Epithelial cell of proximal tubule (primary cell): ENCODE measurements at places on chromosomes 3 and 15. TPM values are rescaled to one million over a fixed set of nuclear protein-coding genes. Genes with fewer than 3 reads are reported as not detected.

MESP2 gene
- 1.1 and 2.5 TPM in 2 replicates for total RNA-seq

DNA sequence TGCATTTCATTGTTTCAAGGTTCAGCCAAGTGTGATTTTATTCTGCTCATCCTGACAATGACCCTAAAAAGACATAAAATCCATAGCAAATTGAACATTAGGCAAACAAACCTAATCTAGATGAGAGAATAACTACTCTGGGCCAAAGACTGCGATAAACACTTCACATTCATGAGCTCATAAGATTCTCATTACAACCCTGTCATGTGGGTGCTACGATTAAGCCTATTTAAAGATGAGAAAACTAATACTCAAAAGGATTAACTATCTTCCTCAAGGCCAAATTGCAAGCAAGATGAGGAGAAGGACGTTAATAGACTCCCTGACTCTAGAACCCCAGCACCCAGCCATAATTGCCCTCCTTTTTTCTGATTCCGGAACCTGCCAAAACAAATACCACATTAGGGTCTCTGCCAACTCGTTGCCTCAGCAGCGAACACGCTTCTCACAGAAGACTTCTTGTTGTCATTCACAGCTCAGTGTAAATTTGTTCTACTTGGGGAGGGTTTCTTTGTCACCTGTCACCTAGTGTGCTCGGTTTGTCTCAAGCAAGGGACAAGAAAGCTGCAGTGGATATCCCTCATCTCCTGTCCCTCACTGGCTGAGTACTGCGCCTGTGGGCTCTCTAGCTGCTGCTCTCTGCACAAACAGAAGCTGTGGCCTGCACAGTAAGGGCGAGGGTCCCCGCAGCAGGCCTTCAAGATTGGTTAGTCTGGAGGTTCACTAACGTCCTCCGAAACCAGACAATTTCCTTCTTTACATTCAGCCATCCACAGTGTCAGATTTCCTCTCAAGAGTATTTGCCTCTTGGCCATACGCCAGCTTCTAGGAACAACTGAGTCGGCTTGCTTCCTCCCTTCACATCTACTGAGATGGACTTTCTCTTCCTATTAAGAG, 200.0 kb upstream of the UBE2E2 start:
- no peak for DNase-seq

DNA sequence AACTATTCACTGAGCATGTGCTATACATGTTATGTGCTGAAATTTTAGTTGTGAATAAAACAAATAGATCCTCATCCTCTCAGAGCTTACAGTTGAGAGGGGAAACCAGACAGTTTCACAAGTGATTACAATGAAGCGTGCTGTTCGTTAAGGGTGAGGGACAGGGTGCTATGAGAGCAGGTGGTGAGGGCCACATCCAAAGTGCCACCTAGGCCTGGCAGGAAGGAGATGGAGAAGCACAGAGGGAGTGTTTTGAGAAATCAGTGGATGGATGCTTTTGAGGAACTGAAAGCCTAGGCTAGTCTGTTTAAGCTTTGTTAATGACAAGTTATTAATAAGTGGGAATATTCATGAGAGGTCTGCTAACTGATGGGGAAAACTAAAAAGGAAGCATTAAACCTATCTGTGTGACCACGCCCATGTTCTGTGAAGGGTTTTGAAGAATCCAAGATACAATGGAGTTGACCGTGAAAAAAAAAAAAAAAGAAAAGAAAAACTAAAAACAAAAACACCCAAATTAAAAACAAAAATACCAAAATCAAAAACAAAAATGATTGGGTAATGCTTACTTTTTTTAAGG, 7.3 kb downstream of the MCTP2 start:
- no peak for DNase-seq

DNA sequence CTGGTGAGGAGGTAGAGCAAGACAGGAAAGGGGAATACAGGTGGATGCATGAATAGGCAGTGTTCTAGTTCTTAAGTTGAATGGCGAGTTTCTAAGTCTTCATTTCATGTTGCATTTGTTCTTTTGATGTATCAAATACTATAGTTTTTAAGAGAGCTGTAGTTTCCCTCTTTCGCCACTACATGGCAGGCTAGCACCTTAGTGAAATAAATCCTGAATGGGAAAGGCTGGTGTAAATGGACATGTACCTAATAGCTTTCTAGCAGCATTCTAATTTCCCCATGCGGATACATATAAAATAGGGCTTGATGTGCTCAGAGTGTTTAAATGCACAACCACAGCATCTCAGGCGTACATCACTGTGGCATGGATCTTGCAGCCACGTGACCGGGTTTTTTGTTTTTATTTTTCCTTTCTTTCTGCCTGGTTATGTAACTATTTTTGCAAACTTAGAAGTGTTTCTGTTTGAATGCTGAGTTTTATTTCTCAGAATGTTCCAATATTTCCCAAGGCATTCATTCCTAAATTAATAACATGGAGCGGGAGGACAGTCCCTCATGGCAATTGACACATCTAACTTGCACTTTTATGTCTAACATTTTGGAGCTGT, 23.5 kb upstream of the CLN6 start:
- no peak for DNase-seq

DNA sequence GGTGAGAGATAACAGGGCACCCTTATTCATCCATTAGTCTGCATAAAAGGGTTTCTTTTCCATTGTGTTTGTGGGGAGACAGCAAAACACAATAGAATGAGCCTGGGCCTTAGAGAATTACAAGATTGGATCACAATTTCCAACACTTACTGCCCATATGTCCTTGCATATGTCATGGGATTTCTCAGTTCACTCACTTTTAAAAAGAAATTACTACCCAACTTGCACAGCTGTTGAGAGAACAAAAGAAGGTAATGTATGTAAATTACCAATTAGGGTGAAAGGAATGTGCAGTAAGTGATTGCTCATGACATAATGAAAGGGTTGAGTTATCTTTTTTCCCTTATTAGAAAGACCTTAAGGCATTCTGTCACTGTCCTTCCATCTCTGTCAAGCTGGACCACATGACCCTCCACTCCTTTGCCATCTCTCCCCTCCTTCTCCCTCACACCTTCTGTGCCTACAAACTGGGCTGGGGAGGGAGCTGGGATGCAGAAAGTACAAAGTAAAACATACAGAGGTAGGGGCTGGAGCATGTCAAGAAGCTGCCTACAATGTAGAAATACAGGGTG, 244.2 kb downstream of the ZMAT3 start:
- DNase-seq: no peak
